ENCODE measurements at places on chromosomes 6 and 20.
A peak's percentile ranks its signal among the peaks of the same experiment; 100 is the strongest.

GRCh38 chr20:5524896-5525295 lies 208.1 kb upstream of the PROKR2 start:
- no peak for DNase-seq

DNA sequence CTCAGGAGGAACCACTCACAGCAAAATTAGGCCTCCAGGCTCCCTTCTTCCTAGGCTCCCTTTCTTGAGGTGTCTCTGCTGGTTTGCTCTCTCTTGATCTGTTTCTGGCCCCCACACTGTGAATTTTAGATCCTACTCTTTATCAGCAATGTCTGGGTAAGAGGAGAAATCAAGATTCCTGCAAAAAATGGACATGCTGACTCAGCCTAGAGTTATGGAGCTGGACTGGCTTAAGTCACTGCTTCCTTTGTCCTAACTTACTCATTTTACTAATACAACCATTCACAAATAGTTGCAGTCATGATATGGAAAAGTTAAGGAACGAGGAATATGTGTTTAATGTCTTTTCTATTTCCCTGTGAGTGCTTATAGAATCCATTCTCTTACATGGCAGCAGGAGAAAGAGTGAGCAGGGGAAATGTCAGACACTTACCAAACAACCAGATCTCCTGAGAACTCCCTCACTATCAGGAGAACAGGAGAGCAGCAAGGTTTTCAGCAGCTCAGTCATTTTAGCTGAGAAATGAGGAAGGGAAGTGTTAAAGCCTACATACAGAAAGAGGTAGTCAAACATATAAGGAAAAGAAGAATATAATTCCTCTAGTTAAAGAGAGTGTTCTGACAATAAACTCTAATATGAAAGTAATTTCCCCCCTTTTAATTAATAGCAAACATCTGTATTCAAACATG lies 160.8 kb downstream of the PDE7B start:
- DNase-seq, result peak; percentile 26

DNA sequence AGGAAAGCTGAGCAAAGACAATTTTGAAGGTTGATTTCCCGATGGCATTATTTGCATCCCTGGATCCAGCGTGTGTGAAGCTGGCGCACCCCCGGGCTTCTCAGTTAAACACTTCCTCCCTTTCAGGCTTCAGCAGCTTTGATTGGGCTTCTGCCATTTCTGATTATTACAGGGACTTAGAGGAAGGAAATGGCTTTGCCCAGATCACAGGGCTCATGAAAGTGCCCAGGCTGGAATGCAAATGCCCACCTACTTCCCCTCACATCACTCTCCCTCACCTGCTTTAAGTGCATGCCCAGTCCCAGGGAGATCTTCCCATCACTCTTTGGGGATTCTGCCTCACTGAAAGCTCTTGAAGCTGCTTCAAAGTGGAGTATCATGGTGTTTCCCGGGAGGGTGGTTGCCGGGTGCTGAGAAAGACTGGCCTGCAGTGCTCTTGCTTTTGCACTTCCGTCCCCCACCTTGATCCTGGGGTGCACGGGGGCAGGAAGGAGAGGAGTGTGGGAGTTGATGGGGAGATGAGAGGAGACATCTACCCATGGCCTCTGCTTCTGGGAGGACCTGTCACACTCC lies 28.3 kb downstream of the PHACTR3 start:
- no peak for DNase-seq

- DNase-seq, result no peak
Measured at GRCh38 chr6:138757136-138757535, 16.4 kb upstream of the CCDC28A start.

DNA sequence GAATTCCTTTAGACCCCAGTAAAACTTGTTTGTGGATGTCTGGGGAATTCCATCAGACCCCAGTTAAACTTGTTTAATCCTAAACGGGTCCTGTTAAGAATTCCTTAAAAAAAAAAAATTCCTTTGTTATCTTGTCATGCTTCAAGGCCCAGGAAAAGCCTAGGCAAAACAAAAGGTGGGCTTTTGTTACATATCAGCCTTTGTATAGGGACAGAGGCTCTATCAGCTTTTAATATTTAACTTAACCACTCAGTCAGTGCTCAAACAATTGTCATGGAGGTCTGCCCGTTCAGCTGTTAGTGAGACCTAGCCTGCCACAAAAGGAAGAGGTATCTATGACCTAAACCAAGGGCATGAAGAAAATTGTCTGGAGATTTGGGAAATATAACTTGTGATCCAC lies 53.1 kb downstream of the SLC22A1 start:
- DNase-seq, result no peak

DNA sequence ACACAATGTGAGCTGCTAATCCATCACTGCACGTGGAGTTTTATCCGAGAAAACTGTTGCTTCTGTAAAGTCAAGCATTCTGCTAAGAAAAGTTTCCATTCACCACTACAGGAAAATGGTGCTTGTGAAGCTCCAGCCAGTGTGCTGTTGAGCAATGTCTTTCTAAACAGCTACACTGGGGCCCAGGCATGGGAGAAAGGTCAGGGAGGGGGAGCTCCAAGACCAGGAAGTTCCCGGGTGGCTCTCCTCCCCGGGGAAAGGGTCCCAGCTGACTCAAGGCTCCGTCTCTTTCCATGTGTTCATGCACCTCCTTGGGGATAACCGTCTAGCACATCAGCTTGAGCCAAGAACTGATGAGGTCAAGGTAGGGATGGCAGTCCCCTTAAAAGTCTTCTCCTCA lies 20.5 kb downstream of the RPP40 start:
- DNase-seq, result no peak

DNA sequence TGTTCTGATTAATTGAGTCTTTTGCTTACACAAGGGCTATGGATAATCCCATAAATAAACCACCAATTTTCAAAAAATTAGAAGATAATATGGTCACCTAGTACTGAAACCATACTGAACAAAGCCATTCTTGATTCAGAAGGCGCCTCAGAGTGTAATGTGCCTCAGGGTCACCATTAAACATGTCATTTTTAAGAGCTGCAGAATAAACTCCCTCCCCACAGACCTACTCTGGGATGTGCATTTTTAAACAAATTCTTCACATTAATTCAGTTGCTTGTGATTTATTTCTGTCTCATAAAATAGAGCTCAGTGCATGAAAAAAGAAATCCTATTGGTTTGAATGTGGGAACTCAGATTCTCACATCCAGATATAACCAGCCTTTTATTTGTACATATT lies 202.1 kb upstream of the HEY2 start:
- DNase-seq, result no peak

DNA sequence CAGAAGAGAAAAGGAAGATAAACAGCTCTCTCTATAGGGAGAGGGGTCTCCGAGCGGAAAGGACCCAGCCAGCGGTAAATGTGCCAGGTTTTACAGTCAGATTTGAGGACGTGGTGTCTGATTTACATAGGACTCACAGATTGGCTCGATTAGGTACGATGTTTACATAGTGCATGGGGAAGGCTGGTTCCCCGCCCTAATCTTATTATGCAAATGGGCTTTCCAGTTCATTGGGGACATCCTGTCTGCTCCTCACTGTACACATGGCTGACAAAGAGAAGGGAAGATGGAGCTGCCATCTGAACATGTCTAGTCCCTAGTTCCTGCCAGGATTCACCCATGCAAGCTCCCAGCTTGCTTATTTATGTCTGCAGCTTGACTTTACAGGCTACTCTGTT lies 119.9 kb downstream of the RNF144B start:
- no peak for DNase-seq

DNA sequence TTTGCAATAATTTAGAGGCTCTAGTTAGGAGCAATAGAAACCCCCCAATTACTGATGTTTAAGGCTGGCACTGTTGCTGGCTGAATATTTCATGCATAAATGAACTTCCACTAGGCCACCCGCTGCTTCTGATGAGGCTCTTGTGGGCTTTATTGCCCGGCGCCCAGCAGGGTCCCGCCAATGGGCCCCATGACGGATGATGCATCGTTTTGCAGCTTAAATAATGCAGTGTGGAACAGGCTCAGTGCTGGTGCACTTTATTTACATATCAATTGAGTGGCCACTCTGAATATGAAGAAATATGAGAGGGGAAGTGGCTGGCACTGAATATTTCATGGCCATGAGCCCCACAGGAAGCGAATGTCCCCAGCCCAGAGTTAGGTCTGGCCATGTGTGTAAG lies 155.3 kb upstream of the MAFB start:
- no peak for DNase-seq

DNA sequence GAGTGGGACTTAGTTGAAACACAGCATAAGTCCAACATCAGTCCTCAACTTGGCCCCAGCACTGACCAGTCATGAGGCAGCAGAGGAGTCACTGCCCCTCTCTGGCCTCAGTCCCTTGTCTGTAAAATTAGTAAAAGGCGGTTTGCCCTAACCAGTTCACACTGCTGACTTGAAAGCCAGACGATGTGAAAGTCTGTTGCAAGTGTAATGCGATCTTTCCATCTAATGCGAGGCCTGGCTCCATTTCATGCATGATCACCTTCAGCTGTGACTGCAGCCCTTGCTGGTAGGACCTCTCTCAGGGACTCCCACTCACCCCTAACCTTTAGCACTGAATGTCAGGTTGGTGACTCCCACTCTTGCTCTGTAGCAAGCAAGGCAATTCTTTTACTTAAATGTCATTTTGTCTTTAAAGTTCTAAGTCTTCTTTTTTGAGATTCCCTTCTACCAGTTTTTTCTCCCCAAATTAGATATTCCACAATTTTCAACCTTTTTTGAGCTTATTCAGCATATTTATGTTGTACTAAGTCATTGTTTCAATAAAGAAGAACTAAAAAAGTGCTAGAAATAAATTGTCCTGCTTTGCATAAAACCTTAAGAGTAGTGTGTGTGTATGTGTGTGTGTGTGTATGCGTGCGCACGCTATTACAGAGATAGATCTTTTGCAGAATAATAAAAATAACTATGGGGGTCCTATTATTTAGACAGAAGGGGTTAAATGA lies 245.5 kb downstream of the PACRG start:
- DNase-seq, result peak; percentile 55

GRCh38 chr6:50862176-50862575 lies 43.5 kb downstream of the TFAP2B start:
- no peak for DNase-seq

- no peak for DNase-seq
Measured at GRCh38 chr6:12577124-12577850, 139.3 kb upstream of the PHACTR1 start.

DNA sequence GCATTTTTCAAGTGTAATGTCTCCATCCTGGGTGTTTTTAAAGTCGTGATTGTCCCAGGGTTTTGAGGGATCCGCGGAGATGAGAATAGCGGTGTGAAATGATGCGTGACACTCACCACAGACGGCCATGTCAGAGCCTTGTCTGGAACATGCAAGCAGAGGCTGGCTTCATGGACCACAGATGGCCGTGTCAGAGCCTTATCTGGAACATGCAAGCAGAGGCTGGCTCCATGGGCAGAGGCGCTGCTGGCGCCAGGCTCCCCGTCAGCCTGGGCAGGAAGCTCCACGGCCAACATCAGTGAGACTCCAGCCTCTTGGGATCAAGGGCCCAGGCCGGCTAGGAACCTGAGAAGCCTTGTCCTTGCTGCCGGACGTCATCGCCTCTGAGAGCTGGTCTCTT lies 7.7 kb upstream of the MRGBP start:
- DNase-seq, result no peak

GRCh38 chr6:38161754-38162492 lies 342.4 kb downstream of the ZFAND3 start:
- DNase-seq, result no peak

DNA sequence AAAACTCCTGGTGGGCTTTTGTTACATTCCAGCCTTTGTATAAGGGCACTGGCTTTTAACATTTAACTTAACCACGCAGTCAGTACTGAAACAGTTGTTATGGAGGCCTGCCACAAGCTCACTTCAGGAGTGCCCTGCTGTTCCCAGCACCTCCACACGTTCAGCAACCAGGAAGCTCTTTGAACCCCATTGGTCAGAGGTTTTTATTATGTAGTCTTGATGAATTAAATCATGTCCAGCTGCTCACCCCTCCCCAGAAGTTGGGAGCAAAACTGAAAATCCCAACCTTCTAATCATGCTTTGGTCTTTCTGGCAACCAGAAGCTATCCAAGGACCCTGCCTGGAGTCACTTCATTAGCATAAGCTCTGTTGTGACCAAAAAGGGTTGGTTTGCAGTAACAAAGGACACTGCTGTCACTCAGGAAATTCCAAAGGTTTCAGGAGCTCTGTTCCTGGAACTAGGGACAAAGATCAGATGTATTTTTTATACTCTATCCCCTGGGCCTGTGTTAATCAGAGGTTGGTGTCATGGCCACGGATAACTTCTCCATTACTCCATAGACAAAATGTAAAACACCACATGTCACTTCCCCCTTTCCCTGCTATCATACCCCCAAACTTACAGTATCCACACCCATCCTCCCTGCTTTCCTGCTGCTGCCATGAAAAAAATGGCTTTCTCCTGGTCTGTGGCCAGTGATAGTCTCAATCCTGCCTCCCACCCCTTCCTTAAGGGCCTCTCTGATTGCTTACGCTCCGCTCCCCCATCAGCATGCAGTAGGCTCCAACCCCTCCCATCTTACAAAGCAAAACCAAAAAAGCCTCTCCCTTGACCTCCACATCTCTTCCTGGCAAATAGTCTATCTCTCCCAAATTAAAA lies 3.1 kb downstream of the ARMC12 start:
- no peak for DNase-seq

DNA sequence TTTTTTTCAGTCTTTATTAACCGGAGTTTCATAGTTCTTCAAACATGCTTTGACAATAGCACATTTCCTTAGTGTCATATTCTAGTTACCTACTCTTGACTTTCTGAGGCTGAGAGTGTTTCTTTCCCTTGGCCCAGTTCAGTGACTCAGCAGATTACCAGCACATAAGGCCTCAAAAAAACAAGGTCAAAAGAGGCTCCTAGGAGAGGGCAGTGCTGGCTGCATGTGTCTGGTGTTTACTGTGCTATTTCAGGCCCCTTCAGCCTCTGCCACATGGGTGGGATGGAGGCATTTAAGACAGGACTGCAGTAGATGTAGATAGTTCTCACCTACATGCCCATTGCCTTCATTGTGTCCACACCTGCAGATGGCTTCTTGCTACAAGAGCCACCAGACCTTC lies 198.2 kb upstream of the SSTR4 start:
- no peak for DNase-seq

DNA sequence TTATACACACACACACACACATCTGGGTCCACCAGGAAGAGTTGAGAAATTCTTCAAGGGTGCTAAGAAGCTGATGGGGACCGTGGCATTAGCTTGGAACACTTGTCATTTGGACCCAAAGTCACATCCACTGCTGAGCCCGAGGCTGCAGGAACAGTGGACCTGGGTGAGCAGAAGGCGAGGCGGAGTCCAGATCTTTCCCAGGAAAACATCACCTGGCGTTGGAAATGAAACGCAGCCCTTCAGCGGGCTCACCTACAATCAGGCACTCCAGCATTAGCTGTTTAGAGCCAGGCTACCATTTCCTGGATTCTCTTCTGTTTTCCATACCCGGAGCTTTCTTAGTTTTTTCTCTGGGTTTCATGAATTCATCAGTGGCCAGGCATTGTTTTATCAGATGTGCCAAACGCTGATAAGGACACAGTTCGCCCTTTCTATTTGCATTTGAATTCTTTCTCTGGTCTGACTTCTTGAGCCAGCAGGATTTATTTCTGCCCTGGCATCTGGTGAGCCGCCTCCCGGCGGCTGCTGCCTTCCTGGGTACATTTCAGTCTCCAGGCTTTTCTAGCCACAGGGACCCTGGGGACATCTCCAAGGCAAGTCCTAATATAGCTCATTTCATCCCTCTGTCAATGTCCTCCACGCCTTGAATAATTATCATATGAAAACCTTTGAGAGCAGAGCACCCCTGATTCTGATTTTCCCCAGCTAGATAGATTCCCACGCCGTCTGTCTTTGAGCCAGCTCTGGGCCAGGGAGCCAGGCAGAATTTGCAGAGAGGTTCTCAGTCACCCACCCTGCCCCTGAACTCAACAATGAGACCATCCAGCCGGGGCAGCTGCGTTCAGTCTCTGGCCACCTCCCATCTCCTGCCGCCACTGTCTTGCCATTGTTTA lies 170.9 kb downstream of the TTLL2 start:
- no peak for DNase-seq

GRCh38 chr20:39458452-39458851 lies 496.3 kb downstream of the DHX35 start:
- DNase-seq, result no peak
